ENCODE measurements at places on chromosomes 2 and 18.
A peak's percentile ranks its signal among the peaks of the same experiment; 100 is the strongest.

GRCh38 chr18:9619056-9619455 is 4.7 kb upstream of the PPP4R1 start:
- DNase-seq = no peak

DNA sequence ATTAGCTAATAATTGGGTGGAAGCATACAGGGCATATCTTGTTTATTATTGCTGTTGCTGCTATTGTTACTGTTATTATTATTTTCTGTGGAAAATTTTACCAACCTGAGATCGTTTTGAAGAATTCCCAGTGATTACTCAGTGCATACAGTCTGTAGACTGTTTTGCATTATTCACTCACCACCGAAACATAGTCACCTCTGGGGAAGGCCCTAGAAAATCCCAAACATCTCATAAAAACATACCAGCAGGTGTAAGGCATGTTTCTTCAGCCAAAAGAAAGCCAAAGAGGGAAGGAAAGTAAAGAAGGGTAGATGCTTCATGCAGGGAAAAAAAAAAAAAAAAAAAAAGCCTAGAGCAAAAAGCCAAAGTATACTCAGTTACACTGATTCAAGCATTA is 647.7 kb downstream of the BCL11A start:
- no peak for DNase-seq

GRCh38 chr2:26922405-26923188 is 47.8 kb upstream of the MAPRE3 start:
- peak; percentile 26 for DNase-seq

DNA sequence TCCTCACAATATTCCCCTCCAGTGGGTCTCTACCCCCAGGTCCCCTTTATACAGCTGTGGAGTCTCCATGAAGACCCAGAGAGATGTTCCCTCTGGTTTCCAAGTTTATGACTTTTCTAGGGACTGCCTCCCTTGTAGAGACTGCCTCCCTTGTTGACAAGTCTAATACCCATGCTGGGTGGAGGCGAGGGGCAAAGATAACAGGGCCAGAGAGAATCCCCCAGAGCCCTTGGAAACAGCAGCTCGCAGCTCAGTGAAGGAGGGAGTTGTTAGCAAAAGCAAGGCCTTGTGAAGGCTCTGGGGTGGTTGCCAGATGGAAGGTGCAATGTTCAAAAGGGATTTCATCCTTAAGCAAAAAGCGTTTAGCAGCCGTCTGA is 75.0 kb upstream of the GATA6 start:
- no peak for DNase-seq

DNA sequence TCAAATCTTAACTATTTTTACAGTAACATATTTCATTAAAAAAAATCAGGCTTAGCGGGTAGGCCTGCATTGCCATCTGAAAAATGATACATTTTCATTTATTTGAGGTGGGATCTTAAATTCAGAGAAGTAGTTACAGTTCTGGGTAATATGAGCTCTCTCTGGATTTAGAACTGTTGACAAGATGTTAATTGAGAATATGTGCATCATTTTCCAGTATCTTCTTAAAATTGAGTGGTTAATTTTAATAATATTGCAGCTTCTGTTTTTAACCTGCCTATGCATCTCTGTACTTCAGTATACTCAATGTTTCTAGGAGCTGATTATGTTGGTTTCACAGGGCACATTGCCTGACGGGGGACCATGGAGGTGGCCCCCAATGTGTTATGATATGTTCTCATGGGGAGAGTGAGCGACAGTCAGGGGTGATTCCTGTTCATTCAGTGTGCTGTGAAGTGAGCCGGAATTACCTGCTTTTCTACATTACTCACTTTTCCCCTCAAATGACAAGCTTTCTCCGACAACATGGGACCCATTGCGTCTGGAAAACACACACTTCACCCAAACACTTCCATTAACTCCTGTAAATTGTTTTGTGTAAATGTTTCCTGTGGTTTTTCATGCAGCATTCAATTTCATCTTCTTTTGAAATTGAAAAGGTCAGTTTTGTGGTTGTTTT is 406.2 kb downstream of the MTX2 start:
- no peak for DNase-seq

GRCh38 chr2:167334146-167334742 is 446.0 kb downstream of the XIRP2 start:
- no peak for DNase-seq

- no peak for DNase-seq
Measured at GRCh38 chr18:50559752-50560680, at the start of gene MAPK4. Gene MAPK4 (plus strand): TSS chr18:50560087. CDS start chr18:50663959, 103,872 bp downstream.

GRCh38 chr2:164151522-164151921 is 415.7 kb upstream of the FIGN start:
- DNase-seq = no peak

GRCh38 chr2:102509749-102510148 is 36.7 kb downstream of the SLC9A4 start:
- no peak for DNase-seq

DNA sequence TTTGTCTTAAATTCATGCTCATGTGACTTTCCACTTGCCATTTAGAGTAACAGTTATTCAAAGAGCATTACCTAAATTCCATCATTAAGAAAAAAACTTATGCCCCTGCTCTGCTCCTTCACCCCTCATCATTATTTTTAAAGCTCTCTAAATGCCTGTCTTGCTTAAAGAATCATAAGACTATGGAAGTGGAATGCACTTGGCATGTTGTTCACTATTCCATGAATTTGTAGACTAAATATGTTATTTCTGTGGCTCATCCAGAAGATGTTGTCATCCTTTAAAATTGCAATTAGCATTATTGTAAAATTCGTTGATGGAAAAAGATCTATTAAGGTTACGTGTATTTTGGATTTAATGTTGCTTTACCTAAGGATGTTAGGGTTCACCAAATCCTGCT is 61.8 kb downstream of the FMNL2 start:
- DNase-seq = no peak

- no peak for DNase-seq
Measured at GRCh38 chr2:241598061-241598460, 38.9 kb downstream of the THAP4 start.

DNA sequence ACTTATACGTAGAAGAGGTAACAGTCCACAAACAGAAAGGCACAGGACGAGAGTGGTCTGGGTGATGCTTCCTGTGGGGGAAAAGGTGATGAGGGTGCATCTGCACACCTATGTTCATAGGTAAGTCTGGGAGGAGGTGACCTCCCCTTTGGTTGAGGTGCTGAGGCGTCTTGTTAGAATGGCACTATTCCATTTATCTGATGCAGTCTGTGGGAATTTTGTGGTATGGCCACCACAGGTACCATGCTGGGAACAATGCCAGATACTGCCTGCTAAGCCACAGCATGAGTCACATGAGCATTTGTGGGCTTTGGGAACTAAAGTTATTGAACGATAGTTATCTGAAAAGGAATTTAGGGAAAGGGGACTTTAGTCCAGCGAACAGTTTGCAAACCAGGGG is 27.9 kb downstream of the IL37 start:
- no peak for DNase-seq

GRCh38 chr2:41835401-41835800 is 212.4 kb upstream of the PKDCC start:
- no peak for DNase-seq

DNA sequence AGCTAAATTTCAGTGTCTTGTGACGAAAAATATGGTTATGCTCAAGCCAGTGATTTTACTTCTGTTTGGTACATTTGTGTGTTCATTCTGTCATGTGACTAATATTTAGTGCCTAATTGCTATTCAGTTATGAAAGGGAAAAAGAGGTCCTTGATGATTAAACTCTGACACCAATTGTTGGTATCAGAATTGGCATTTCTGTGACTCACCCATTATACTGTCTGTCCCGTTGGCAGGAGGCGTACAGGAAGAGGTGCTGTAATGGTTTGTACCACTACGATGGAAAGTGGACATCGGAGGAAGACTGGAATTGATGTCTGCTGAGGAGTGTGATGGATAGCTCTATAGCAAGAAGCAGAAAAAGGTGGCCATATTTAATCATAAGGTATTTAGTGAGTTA is 310.4 kb upstream of the CCDC68 start:
- no peak for DNase-seq

- no peak for DNase-seq
Measured at GRCh38 chr2:75079575-75079974, 119.7 kb downstream of the TACR1 start.

GRCh38 chr18:78145096-78145495 is 834.5 kb upstream of the SALL3 start:
- DNase-seq = no peak

DNA sequence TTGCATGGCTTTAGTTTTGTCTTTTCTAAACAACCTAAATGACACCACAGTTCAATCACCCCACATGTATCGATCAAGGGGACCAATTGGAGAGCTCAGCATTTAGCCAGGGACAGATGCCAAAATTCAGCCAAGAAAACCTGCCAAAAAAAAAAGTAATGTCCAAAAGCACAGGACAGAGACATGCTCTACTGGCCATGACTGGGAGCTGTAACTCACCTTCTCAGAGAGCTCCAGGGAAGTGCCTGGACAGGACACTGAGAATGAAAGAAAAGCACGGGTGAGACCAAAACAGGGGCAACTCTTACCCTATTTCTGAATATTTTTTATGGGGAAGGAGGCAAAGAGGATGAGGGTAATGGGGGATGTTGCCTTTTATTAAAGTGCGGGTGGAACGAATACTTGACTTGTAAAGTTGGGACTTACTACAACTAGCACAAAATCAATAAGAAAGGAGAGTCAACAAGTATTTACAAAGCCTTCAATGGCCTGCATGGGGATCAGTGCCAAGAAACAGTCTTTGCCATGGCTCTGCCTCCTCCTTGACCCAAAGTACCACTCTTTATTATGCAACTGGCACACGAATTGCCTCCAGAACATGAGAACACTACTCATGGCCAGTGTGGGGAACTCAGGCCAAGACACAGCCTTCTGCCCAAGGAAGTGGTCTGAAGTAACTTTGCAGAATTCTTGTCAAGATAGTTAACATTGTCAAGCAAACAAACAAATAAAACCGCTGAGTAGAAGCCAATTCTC is 72.9 kb upstream of the HK2 start:
- no peak for DNase-seq

DNA sequence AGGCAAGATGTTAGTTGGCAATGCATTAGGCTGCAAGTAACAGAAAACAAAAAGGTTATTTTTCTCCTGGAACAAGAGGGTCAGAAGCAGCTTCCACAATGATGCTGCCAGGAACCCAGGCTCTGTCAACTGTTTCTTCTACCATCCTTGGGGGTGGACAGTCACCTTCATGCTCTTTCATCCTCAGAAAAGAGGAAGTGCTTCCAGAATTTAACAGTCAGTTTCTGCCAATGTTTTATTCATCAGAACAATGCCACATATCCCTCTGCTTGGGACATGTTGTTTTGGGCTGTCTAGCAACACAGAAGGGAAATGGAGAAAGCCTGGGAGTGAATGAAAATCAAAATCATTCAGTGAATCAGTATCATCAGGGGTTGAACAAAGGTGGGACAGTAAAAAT is 7.1 kb downstream of the TMEM182 start:
- no peak for DNase-seq

DNA sequence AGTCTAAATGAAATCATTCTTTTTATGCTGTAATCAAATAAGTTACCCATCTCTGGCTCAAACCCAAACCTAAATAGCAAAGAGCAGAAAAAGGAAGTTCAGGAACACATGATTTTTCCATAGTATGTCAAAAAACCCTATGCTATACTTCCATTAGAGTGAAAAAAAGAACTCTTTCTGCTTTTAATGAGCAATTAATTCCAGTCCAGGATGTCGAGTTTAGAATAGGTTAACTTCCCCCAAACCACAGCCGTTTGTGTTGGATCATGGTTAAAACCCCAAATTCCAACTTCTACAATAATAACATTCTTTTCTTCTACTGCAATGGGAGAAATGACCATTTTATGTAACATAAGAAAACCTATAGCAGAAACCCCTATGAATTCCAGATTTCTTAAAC is 171.1 kb upstream of the NRP2 start:
- DNase-seq = no peak

DNA sequence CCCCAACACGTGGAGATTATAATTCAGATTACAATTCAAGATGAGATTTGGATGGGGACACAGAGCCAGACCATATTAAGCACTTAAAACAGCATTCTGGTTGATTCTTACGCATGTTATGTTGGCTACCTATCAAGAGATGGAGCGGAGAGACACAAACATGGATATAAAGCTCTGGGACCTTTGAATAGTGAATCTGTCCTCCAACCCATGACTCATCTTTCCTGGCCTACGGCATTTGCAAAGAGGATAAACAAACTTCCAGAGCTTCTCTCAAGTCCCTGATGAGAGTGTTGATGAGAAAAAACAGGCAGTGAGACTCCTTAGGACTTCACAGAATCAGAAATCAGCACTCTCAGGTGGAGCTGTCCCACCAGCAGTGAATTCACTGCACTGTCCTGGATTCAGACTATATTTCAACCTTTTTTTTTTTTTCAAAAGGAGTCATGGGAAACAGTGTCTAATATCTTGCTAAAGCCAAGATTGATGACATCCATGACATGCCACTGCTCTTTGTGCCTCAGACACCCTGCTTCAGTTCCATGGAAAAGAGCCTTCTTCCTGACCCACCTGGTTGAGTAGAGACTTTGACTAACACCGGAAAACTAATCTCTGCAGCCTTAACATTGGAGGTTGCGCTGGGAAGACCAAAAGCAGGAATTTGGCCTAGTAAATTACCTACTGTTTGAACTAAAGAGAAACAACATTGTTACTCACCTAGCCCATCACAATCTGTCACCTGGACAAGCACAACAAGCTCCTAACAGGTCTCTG is 62.1 kb upstream of the NPAS2 start:
- DNase-seq = no peak

DNA sequence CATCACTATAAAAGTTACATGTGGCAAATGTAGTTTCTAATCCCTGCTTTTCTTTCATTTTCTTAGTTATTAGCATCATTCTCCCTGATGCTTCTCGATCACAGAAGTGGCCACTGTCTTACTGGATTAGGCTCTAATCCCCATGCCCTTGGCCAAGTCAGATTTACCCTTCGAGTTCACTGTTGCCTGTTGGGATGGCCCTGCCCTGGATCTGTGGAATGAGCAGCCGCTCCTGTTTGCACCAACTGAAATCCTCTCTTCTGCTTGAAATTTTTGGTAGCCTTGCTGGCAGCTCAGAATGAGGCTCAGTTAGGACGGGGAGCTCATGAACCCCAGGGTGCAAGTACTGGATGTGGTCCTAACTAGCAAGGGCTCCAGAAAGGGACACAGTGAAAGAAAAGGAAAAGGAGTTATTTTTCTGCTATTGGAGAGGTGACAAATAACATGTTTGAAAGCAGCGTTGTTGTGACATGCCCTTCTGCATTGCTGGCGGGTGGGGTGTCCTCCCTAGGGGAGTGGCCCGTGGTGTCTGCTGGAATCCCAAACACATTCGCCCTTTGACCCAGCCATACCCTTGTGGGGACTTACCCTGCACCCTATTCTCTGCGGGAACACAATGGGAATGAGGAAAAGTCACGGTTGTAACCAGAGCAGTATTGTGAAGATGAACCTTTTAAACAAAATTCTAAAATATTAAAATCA is 34.5 kb downstream of the RBFA start:
- DNase-seq = no peak

DNA sequence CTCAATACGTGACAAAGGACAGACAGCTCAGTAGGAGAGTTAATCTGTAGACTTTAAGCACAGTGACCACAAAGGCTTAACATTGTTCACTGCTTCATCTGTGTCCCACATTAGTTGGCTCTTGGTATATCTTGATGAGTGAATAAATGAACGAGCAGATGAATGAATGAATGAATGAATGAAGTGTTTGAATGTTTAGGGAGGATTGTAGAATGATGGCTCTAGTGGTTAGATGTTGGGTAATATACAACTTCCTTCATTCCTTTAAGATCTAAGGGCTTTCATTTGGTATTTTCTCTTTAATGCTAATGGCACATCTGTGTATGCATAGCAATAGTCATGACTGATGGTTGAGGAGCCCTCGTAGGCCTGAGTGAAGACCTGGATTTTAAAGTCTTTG is 40.5 kb downstream of the ZNF407 start:
- DNase-seq = no peak

Measured in GF-D8 (cell line).